ENCODE measurements at places on chromosomes 5 and 9. TPM values are rescaled to one million over a fixed set of nuclear protein-coding genes. Genes with fewer than 3 reads are reported as not detected.

DNA sequence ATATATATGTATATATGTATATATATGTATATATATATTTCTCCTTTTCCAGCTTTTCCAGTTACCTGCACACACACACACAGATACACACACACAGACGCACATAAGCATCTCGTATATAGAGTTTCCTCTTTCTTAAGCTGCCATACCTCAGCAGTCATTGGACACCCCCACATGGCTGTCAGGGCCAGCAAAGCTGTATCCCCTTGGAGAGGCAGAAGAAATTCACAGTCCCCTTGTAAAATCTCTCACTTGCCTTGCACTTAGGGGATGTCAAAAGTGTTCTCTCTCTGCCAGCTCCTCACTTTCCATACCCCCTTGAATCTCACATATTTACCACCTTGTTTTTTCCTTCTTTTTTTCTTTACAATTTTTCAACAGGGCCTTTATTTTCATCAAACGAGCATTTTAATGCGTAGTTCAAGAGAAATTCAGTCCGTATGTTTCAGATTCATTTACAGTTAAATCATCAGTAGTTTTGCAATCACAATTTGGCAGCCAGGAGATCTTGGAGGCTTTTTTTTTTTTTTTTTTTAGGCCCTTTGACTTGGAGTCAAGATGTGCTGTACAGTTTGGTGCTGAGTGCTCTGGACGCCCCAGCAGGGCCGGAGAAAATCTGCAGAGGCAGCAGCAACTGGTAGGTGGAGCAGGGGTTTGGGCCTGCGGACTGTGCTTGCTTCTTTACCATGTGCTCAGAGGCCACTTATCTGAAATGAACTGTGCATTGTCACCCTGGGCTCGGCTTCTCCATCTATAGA, 244.9 kb upstream of the KLF4 start:
- no peaks in the 10 kb centered on the region for H3K27me3 ChIP-seq
- no peak for DNase-seq
- no peak overlapping the region for H3K27ac ChIP-seq
- no peaks in the 10 kb centered on the region for H3K36me3 ChIP-seq
- H3K4me3 ChIP-seq = no peak overlapping the region

DNA sequence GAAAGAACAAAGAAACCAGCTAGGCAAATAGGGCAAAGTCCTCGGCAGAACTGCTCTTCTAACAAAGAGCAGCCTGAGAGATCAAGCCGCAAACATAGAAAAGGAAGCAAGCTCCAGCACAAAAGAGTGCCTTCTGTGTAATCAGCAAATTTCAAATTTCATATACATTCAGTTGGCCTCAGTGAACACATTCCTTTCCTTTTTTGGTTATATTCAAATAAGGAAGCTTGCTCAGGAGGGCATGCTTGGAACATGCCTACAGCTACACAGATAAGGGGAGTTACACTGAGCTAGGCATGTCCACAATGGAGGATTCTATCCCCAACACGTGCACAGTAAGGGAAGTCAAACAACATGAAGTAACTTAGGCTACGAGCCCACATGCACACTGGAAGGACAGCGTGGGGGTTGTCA, 23.4 kb downstream of the IL33 start:
- no peak overlapping the region for H3K27ac ChIP-seq
- H3K4me3 ChIP-seq = no peak overlapping the region
- H3K27me3 ChIP-seq = no peaks in the 10 kb centered on the region
- H3K4me1 ChIP-seq = no peaks in the 10 kb centered on the region
- no peak for DNase-seq

DNA sequence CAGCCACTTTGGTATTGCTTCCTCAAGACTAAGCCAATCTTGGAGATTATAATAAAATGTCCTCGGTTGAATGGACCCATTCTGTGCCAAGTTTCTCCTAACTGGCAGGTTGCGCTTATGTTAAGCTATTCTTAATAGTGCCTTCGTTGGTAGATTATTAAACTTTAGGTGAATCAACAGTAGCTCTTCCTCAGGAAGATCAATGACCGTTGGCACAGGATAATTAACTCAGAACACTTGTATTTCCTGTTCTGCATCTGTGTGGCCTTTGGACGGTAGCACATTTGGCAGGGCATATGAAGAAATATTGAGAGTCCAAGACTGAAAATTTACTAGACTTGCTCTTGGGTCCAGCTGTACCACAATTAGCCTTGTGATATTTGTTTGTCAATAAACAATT, 402.9 kb downstream of the MLLT3 start:
- no peaks in the 10 kb centered on the region for H3K27me3 ChIP-seq
- H3K36me3 ChIP-seq = no peaks in the 10 kb centered on the region
- H3K4me3 ChIP-seq = no peak overlapping the region
- no peak overlapping the region for H3K27ac ChIP-seq

GRCh38 chr5:13378091-13378490, 566.4 kb downstream of the DNAH5 start:
- DNase-seq = no peak
- H3K36me3 ChIP-seq = no peaks in the 10 kb centered on the region
- no peak overlapping the region for H3K27ac ChIP-seq
- H3K27me3 ChIP-seq = no peaks in the 10 kb centered on the region
- no peaks in the 10 kb centered on the region for H3K4me1 ChIP-seq

DNA sequence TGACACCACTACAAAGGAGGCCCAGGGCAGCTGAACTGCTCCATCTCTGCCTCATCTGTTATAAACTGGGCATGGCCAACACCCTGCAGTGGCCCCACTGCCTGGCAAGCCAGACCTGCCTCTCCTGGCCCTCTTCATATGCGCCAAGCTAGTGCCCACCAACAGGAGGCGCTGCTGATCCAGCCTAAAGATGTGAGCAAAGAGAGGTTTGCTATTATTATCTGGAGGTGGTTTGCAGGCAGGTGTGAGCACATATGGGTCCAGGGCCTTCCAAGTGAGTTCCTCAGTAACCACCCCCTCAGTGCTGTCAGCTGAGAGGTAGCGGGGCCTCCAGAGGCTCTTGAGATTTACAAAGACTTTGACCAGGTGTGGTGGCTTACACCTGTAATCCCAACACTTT, 232.2 kb downstream of the SYK start:
- H3K4me1 ChIP-seq = peaks cover 11% of the 10 kb centered on the region
- no peak overlapping the region for H3K27ac ChIP-seq
- peak; percentile 86 for DNase-seq
- no peaks in the 10 kb centered on the region for H3K36me3 ChIP-seq
- no peaks in the 10 kb centered on the region for H3K27me3 ChIP-seq
- no peak overlapping the region for H3K4me3 ChIP-seq

DNA sequence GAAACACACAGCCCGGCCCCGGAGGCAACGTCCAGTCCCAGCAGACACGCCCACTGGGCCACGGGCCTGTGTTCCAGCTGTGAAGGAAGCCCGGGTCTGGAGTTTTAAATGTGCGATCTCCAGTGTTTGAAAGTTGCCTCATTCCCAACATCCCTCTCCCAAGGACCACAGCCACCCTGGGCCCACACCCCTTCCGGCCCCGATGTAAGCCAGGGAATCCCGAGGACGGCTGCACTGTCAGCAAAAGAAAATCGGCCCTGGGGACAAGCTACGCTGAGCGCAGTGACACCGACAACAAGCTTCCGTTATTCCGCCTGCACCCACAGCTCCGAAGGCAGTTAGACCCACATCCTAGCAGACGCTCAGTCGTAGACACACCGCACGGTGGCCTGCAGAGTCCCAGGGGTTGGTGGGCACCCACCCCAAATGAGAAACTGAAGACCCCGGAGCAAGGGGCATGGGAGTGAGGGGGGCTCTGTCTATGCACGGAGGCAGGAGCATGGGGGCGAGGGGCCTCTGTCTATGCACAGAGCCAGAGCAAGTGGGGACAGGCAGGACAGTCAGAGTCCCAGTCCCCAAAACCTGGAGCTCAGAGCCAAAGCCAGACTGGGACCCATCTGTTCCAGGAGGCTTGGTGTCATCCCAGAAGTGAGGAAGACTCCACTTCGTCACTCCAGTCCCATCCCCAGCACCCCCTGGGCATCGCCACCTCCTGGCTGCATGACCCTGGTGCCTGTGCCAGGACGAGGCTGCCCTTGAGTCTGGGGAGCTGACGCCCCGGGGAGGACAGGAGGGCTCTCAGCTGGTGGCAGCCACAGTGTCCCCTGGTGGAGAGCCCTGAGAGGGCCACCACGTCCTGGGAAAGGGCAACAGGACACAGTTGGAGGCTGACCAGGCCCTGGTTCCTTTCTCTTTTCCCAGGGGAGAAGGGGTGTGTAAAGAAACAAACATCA, 23.4 kb downstream of the GLT6D1 start:
- H3K36me3 ChIP-seq = no peaks in the 10 kb centered on the region
- H3K27me3 ChIP-seq = peaks cover 63% of the 10 kb centered on the region
- H3K4me3 ChIP-seq = no peak overlapping the region
- DNase-seq = no peak

DNA sequence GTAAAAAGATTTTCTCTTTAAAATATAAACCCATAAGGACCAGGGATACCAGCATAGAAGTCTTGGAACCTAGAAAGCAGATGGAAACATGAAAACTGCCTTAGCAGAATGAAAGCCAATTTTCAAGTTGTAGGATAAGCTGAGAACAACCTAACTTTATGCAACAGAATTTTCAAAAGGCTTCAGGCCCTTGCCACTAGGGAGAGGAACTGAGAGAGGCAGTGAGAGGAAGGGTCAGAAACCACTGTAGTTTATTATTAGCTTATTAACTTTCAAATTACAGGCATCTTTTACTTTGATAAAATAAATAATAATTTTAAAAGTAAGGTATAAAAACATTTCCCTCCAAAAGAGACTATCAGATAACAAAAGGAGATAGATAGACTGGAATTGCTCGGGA, 33.4 kb downstream of the FAM81B start:
- no peak overlapping the region for H3K27ac ChIP-seq
- no peak for DNase-seq
- no peak overlapping the region for H3K4me3 ChIP-seq
- no peaks in the 10 kb centered on the region for H3K36me3 ChIP-seq
- no peaks in the 10 kb centered on the region for H3K4me1 ChIP-seq

DNA sequence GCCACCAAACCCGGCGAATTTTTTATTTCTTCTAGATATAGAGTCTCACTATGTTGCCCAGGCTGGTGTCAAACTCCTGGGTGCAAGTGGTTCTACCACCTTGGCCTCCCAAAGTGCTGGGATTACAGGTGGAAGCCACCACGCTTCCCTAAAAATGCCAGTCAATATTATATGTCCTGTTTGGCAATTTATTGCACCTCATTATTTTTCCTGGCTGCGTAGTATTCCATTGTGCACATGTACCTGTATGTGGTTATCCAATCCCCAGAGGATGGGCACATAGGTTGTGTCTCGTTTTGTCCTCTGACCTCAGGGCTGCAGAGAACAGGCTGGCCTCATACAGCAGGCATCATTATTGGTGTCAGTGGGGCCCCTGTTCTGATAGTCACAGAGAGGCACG, 181.7 kb downstream of the C9orf50 start:
- H3K27ac ChIP-seq = no peak overlapping the region
- peaks cover 16% of the 10 kb centered on the region for H3K4me1 ChIP-seq
- H3K36me3 ChIP-seq = no peaks in the 10 kb centered on the region
- DNase-seq = no peak

GRCh38 chr9:123053046-123053445, 19.6 kb downstream of the GPR21 start:
- no peak overlapping the region for H3K4me3 ChIP-seq
- H3K4me1 ChIP-seq = peaks cover 4% of the 10 kb centered on the region
- peaks cover 5% of the 10 kb centered on the region for H3K36me3 ChIP-seq
- H3K27ac ChIP-seq = no peak overlapping the region
- no peaks in the 10 kb centered on the region for H3K27me3 ChIP-seq

- no peaks in the 10 kb centered on the region for H3K4me1 ChIP-seq
- no peaks in the 10 kb centered on the region for H3K27me3 ChIP-seq
- no peak for DNase-seq
- H3K27ac ChIP-seq = no peak overlapping the region
Observed at GRCh38 chr5:6594066-6594465, 38.8 kb downstream of the NSUN2 start.

DNA sequence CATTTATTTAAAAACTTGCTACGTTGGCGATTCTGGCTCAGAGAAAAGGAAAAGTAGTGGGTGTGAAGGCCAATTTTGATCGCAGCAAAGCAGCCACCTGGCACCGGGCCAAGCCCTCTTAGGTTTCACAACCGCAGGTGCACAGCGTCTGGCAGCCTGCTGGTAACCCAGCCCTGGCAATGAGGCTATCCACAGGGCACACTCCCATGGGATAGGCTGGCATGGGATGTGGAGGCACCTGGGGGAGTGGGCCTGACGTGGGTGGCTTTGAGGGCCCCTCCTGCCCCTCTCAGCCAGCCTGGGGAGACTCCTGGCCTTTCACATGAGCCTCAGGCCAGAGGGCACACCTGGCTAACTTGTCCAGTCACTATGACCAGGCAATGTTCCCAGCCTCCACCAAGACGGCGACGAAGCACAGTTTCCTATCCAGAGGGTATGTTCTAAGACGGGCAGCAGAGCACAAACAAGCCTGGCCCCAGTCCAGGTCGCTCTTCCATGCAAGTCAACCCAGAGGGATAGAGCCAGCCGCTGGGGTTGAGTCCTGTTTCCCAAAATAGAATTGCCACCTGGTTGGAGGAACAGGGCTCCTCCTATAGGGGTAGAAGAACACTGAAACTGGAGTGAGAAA, 19.0 kb downstream of the CMBL start:
- peak; percentile 64 for DNase-seq
- H3K36me3 ChIP-seq = no peaks in the 10 kb centered on the region
- H3K27ac ChIP-seq = no peak overlapping the region
- H3K4me1 ChIP-seq = peaks cover 5% of the 10 kb centered on the region
- H3K4me3 ChIP-seq = no peak overlapping the region

DNA sequence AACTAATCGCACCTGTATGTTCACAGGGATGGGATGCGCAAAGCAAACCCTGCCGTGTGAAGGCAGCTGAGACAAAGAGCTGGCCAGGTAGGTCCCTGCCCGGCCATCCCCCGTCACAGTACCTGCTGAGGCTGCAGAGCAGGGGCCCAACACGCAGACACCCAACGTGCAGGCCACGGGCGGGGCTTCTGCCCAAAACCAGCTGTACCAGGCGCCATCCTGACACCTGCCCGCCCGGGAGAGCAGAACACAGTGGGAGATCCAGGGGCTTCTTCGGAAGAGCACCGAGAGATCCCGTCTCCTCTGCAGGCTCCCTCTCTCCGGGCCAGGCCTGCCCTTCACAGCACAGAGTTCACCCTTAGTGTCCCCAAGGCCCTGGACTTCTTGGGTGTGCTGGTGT, 28.4 kb downstream of the ABO start:
- no peak overlapping the region for H3K4me3 ChIP-seq
- no peak for DNase-seq
- no peaks in the 10 kb centered on the region for H3K4me1 ChIP-seq
- peaks cover 3% of the 10 kb centered on the region for H3K27me3 ChIP-seq
- H3K36me3 ChIP-seq = no peaks in the 10 kb centered on the region

DNA sequence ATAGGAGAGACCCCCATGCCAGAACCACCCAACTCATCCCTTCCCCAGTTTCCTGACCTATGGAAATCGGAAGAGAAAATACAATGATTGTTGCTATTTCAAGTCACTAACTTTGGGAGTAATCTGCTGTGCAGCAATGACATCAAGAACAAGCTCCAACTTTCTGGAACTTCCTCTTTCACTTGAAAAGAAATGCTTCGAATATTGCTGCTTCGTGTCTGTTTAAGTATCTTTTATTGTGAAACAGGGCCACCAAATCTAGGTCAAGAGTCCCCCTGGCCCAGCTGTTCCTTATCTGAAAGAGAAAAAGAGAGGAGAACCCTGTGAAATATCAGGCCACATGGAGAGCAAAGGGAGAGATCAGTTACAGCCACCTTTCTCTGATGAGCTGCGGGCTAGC, 59.4 kb upstream of the DNAH5 start:
- H3K27ac ChIP-seq = no peak overlapping the region
- no peaks in the 10 kb centered on the region for H3K36me3 ChIP-seq
- DNase-seq = no peak
- H3K4me1 ChIP-seq = no peaks in the 10 kb centered on the region
- no peak overlapping the region for H3K4me3 ChIP-seq

The BARHL1 gene
- not detected for total RNA-seq

The GPRIN1 gene
- total RNA-seq = 2.6 TPM

The DMXL1 gene
- total RNA-seq = 44.3 TPM

The GFI1B gene
- total RNA-seq = 0.18 TPM

The NR6A1 gene
- total RNA-seq = 2.9 TPM

The COL15A1 gene
- 58.4 TPM for total RNA-seq

The RXFP3 gene
- not detected for total RNA-seq

All from left lung (tissue), 14 donors.